Stimulated activated CD4-positive, alpha-beta T cell treated with anti-CD3 and anti-CD28 coated beads, TNF-alpha, amount 100 ng/mL, for 4 hours (primary cell): ENCODE measurements at places on chromosomes 4 and X.
A peak's percentile ranks its signal among the peaks of the same experiment; 100 is the strongest.

DNA sequence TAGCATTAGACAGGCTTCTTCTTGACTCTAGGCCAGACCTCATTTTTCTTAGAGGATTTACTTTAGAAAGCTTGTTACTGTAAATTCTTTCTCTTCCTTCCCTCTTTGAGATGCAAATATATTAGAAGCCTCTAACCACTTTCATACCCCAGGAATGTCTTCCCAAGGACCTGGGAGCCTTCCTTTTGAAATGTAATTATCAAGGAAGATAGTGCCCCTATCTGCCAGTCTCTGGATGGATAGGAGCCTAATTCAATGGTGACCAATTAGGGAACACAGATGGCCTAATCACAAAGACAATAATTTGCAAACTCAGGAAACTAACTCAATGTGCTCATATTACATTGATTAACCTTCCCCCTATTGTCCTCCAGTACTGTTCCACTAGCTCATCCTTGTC lies 145.6 kb upstream of the DCAF8L1 start:
- DNase-seq: no peak

DNA sequence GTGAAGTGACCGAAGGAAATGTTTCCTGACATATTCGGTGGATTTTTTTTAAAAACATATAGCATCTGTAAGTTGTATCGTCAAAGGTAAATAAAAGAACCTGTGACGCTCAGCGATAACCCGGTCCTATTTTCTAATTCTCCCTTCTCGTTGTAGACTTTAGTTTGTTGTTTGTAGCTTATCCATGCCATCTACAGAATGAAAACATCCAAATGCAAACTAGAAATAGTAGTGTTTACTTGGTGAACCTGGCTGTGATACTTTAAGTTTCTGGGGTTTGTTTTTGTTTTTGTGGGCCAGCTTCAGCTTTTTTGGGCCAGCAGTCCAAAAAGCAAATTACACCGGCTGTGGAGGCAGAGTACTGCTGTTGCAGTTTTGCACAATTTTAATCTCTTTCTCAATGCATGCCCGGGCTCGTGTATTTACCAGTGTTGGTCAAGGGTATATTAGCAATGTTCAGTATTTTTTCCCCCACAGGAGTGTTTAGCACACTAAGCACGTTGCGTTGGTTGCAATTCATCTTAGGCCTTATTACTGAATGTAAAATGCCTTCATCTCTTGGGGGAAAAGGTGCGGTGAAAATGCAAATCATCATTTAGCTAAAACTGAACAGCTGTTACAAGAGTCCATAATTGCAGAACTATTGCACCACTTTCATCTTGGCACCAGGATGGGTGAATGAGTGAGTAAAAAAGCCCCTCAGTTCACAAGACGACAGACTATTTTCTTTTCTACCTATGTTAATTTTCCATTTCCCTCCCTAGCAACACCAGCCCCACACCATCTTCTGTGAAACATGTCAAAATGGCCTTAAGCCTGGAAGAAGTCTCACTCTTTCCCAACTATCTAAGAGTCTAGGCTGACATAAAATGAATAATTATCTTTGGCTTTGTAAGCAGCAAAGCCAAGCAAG lies 1.7 kb upstream of the CNOT6L start:
- DNase-seq: no peak

DNA sequence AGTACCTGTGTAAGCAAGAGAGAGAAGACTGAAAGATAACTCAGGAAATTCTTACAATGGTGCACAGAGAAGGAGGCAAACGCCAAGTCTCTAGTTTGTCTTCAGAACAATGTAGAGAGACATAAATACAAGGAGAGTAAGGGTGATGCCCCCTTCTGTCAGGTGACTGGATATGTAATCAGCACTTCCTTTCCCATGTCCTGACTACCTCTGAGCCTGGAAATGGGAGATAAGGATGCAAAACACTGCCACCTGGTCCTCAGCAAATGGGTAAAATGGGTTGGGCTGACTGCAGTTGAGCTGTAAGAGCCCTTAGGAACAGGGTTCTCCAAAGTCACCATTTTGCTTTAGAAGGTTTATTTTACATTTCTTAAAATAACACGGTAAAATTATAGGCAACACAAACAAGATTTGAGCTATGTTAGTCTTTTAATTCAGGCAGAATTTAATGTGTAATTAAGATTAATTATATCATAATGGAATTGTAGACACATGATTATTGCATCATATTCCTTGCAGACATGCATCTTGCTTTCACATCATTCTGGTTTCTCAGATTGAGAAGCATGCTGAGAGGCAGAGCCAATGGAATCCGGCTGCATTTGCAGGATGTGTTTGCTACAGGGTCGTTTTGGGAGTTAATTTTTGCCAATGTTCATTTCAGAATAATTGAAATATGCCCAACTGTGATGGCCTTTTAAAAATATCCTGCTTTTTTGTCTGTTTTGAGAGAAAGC lies 37.2 kb upstream of the ARX start:
- no peak for DNase-seq

- no peak for DNase-seq
These were observed 96.3 kb downstream of the ANK2 start for GRCh38 chr4:113145519-113146291.

DNA sequence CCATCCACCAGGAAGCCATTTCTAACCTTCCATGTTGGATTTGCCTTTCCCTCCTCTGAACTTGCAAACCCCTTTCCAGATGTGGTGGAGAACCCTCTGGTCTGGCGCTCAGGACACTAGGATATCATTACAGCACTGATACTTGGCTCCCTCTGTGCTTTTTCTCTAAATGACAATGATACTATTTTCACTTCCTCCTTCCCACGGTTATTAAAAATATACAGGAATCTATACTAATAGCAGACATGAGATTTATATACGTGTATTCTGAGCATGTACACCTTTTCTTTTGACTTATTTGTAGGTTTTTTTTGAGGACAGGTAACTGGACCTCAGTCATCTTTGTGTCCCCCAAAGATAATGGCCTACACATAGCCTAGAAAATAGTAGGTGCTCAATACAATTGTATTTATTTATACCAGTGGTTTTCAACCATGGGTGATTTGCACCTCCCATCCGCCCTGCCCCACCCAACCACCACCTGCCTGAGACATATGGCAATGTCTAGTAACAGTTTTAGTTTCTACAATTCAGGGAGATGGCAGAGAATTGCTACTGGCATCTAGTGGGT lies 60.4 kb upstream of the PLAC8 start:
- no peak for DNase-seq

GRCh38 chr4:176775338-176775737 lies 17.4 kb downstream of the VEGFC start:
- DNase-seq: no peak

GRCh38 chr4:18440527-18441202 lies 419.1 kb upstream of the LCORL start:
- no peak for DNase-seq

DNA sequence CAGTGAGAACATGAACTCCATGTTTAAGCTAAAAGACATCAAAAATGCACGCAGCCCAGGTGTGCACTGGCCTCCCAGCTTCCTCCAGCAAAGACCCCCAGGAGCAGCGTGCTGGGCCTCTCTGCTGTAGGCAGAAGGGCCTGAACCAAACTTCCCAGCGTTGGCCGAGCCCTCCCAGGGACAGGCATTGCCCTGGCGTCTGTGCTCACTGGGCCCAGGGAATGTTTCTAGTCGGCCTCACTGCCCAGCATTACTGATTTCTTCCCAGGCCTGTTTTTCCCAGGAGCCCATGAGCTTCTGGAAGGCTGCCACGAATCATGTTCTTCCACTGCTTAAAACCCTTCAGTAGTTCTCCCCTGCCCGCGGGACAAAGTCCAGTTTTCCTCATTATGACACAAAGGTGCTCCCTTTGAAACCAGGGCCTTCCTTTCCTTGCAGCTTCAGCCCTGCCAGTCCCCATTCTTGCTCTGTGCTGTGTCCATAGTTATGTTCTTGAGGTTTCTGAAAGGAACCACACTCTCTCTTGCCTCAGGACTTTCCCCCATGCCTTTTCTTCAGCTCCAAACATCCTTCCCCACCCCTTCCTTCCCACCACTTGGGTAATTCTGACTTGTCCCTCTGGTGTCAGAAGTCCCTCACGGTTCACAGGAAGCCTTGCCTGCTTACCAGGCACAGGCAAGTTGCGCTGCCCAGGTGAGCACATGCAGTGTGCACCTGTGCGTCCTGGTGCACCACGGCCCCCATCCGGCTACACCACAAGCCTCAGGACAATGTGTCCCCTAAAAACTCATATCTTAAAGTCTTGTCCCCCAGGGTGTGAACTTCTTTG lies 93.4 kb upstream of the ENPP6 start:
- no peak for DNase-seq

DNA sequence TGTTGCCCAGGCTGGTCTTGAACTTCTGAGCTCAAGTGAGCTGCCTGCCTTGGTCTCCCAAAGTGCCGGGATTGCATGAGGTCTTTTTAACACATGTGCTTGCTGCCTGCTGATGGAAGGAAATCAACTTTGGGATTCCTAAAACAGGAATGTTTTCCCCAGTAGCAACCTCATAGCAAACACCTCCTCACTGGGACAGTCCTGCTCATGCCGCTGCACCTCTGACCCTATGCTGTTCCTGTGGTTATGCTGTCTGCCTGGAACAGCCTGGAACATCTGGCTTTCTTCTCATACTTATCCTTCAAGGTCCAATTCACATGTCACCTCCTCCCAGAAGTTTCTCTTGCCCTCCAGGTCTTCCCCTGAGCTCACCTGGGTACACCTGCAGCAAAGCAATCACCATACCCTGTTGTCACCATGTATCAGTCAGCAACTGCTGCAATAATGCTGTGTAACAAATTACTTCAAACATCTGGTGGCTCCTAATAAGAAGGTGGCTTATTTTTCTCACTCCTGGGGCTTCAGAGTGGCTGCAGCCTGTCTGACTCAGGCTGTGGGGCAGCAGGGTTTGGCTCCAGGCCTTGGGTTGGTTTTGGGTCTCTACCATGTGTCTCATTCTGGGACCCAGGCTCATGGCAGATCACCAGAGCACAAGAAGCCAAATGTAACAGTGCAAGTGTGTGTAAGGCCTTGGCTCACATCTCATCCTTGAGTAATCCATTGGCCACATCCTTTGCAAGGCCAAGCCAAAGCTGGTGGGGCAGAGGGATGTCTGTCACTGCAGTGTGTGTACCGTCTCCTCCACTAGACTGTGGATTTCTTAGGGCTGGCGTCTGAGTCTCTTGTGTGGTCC lies 59.4 kb upstream of the SORCS2 start:
- no peak for DNase-seq

GRCh38 chr4:1337376-1337831 lies 9.6 kb upstream of the UVSSA start:
- peak; percentile 54 for DNase-seq

GRCh38 chrX:47228550-47229270 lies 4.1 kb upstream of the USP11 start:
- DNase-seq: no peak

DNA sequence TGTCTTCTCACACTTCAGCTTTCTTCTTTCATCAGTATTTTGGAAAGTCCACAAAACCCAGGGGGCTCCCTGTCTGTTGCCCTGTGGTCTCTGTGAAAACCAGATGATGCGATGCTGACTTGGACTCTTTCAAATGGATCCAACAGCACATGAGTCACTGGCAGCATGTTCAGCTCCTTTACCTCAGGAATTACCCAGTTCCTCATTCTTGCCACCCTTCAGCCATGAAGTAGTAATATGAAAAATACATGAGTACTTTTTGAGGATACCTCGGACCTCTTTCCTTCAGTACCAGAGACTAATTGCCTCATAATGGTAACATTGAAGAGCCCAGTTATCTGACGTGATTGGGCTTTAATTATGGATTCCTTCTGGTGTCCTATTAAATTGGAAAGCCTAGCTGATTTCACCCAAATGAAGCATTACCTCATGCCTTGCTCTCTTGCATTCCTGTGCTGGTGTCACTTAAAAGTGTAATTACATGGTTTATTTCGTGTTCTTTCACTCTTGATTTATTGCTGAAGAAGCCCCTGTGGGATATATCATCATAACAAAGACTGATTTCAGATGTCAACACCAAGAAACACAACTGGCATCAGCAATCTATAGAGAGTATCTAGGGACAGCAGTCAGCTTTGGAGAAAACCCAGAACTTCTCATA lies 63.4 kb downstream of the NFKB1 start:
- DNase-seq: no peak

- peak; percentile 90 for DNase-seq
These were observed at the start of gene NEIL3 for GRCh38 chr4:177309522-177310371. Gene NEIL3, plus strand, starts transcription at chr4:177309874. Its CDS starts 80 bp downstream, at chr4:177309954.

DNA sequence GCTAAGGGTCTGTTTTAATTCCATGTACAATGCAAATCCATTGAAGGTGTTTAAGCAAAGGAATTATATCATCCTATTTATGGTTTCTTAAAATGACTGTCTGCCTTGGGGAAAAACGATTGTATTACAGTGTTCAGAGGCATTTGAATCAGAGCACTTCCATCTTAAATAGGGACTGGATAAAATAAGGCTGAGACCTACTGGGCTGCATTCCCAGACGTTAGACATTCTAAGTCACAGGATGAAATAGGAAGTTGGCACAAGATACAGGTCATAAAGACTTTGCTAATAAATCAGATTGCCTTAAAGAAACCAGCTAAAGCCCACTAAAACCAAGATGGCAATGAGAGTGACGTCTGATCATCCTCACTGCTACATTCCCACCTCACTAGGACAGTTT lies 1167.2 kb upstream of the PABPC4L start:
- no peak for DNase-seq

GRCh38 chr4:71235311-71236201 lies 103.3 kb upstream of the SLC4A4 start:
- no peak for DNase-seq

GRCh38 chr4:121989715-121990114 lies 37.9 kb upstream of the TRPC3 start:
- DNase-seq: no peak

- DNase-seq: no peak
These were observed 380.5 kb downstream of the SH2D1A start for GRCh38 chrX:124726881-124727280.

DNA sequence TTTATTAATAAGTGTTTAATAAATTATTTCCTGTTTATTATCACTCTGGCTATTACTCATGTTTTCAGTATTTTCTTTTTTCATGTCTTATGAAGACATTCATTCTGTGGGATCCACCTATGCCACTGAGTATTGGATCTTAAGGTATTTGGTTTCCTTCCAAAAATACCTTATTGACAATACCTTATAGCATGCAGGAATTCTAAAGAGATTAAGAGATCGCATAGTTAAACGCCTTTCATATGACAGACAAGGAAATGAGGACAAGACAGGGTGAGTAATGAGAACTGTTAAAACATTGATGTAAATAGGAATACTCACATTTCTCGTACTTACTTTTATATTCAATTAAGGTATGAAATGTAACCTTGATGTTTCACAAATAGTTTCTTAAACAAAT lies 38.2 kb upstream of the TMPRSS11B start:
- no peak for DNase-seq

DNA sequence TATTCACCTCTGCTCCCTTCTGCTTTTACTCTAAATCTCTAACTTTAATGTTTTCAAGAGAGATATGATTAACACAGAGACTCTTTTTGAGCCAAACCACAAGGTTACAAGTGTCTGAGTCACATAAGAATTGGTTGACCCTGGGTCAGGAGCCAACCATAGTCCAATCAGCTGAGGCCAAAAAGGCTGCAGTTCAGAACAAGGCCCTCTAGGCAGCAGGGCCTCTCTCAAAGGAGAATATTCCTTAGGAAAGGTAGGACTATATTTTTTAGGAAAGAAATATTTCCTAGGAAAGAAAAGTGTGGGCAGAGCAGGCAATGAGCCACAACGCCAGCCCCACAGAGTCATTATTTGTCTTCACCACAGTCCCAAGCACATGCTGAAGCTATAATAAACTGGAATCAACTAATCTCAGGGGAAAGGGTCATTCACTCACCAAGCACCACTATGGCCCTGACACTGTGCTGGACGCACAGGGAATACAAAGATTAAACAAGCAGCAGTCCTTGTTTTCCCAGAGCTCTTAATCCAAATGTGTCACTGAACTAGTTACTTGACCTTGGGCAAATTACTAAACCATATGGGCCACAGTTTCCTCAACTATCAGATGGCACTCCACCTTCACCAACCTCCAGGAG lies 2.2 kb downstream of the ATP8A1 start:
- DNase-seq: no peak
